Calu3 (cell line): ENCODE measurements at places on chromosomes 4 and X.

GRCh38 chr4:19992471-19993093, 259.1 kb upstream of the SLIT2 start:
- DNase-seq = no peak

DNA sequence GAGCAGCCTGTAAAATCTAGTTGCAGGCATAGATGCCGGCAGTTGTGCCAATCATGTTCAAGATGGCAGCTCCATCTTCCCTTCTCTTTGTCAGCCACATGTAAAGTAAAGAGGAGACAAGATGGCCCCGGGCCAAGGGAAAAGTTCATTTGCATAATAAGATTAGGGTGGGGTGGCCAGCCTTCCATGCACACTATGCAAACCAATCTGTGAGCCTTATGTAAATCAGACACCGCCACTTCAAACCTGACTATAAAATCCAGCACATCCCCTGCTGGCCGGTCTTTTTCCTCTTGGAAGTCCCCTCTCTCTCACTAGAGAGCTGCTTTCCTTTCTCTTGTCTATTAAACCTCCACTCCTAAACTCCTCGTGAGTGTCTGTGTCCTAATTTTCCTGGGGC, 78.9 kb upstream of the CBR4 start:
- no peak for DNase-seq

DNA sequence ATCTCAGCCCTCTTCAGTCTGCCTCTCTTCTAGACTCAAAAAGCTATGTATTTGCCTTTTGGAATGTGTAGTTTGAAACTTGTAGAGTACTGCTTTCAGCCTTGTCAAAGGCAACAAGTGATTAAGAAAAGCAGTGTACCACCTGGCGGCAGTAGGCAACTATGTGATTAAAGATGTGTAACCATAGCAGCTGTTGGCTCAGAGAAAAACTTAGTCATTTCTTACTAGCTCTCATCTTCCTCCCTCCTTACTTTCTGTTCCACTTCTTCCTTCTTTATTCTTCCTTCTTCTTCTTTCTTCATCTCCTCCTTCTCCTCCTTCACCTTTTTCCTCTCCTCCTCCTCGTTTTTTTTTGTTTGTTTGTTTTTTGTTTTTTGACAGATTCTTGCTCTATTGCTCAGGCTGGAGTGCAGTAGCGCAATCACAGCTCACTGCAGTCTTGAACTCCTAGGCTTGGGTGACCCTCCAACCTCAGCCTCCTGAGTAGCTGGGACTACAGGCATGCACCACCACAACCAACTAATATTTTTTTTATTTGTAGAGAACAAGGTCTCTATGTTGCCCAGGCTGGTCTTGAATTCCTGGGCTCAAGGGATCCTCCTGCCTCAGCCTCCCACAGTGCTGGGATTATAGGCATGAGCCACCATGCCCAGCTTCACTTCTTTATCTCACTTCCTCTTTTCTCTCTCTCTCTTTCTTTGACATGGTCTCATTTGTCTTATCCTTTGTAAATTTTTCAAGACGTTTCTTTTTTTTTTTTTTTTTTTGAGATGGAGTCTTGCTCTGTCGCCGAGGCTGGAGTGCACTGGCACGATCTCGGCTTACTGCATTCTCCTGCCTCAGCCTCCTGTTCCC, 32.6 kb downstream of the ABHD18 start:
- DNase-seq = no peak

- DNase-seq = no peak
These were observed 20.5 kb downstream of the GLRB start for GRCh38 chr4:157096439-157096838.

GRCh38 chr4:164462471-164462870, 291.5 kb upstream of the SMIM31 start:
- no peak for DNase-seq

DNA sequence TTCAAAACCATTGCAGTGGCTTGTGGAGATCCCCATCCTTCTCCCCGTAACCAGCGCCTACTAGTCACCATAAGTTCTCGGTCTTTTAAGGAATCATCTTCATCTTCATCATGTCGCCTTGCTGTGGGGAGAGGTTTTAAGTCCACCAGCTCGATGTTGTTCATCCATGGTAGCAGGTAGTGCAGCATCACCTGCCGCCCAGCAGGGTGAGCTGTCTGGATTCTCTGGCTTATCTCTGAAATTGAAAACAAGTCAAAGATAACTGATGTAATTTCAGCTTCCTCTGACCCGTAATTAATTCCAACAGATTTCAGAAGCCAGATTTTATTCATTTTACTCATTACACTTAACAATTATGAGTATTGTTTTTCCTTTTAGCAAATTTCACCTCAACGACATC, 67.4 kb downstream of the ZAR1 start:
- no peak for DNase-seq

DNA sequence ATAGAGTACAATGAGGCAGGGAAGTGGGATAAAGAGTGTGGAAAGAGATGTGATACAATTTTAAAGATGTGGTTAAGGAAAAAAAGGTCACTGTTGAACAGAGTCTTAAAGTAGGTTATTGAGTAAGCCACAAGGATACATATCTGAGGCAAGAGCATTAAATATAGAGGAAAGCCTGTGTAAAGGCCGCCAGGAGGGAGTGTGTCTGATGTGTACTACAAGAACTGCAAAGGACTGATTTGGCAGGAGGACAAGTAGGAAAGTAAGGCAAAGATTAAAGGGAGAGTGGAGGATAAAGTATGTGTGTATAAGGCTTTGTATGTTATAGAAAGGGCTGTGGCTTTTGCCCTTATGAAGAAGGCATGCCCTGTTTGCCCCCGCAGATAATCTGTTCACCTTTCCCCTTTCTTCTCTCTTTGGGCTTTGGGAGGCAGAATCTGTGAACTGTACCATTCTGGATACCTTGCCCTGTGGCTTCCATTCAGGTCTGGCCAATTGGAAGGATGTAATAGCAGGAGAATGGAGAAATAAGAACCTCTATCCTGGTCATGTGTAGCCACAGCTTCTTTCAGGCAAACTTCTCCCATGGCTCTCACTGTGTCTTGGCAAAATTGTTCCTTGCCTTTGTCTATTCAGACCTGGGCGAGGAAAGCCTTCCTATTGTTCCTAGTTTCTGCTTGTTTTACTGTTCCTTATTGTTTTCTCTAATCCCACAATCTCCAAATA, 68.9 kb upstream of the FAM47B start:
- DNase-seq = no peak

GRCh38 chr4:139606579-139607501, 50.8 kb upstream of the SETD7 start:
- no peak for DNase-seq

GRCh38 chr4:38179690-38180377, 219.6 kb downstream of the PTTG2 start:
- peak; percentile 73 for DNase-seq

- DNase-seq = no peak
These were observed 88.1 kb downstream of the CCSER1 start for GRCh38 chr4:90215286-90215685.

GRCh38 chr4:108620933-108621905, 843 bp downstream of the RPL34 start:
- no peak for DNase-seq

GRCh38 chr4:76879731-76880364, 18.1 kb downstream of the SOWAHB start:
- no peak for DNase-seq

- no peak for DNase-seq
These were observed 81.2 kb downstream of the NPY1R start for GRCh38 chr4:163251204-163251603.

DNA sequence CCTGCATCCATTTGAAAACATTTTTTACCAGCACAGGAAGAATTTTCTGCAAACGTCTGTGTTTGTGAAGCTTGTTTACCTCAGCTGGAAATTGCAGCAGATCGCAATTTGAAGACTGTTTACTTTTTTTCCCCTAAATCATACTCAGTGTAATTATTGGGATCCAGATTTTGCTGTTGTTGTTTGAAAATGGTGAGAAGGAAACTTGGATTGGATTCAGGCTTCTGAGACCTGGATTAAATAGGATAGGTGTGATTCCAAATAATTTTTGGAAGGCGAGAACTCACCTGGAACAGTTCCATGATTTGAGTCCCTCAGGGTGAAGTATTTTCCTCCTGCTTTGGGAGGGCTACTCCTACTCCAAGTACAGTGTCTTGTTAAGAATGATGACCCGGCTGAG, 279.8 kb downstream of the STIM2 start:
- no peak for DNase-seq

- DNase-seq = no peak
These were observed 375.3 kb downstream of the IDS start for GRCh38 chrX:149129767-149130166.

DNA sequence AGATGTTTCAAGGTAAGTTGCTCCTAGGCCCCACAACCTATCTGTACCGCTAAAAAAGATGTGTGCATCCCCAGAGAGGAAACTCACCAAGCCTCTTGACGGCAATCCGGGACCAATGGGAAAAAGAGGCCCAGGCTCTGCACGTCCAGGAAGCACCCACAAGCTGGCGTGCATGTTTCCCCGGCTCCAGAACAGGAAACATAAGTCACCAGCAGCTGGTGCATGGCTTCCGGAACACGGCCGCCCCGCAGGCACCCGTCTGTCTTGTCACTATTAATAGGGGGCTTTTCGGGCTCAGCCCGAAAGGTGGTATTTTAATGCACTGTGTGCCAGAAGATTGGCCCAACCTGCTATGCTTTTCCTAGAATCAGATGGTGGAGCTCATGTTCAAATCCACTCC, 22.2 kb downstream of the CRMP1 start:
- DNase-seq = no peak

DNA sequence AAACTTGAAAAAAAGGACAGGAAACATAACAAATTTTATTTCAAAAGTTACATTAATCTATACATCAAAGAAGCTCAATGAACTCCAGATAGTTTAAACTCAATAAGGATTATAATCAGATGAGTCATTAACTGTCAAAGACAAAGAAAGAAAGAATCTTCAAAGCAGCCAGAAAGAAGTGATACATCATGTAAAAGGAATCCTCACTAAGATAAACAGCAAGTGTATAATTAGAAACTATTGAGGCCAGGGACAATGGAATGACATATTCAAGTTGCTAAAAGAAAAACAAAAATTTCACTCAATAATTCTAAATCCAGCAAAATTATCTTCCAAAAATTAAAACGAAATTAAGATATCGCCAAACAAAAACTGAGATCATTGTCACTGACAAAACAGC, 161.6 kb upstream of the NWD2 start:
- no peak for DNase-seq

- DNase-seq = no peak
These were observed 422.2 kb downstream of the PDHA2 start for GRCh38 chr4:96262057-96262456.

GRCh38 chrX:19849464-19850080, 37.8 kb downstream of the SH3KBP1 start:
- DNase-seq = no peak

- no peak for DNase-seq
These were observed 247.7 kb downstream of the RAB28 start for GRCh38 chr4:13236485-13236884.

DNA sequence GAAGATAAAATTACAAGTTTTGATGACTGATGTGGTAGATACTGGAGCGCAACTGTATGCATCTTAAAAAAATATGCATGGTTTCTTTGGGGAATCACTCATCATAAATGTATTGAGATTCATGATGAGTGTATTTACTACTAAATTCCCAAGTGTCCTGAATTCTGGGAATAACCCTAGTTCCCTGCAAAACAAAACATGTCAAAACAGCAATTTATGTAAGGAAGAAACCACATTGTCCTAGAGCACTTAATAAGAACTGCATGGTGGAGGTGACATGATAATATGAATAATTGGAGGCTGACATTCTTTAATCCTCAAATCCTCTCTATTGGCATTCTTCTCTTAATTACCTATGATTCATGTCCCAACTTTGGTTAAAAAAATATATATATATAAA, 1804.7 kb downstream of the STIM2 start:
- no peak for DNase-seq

DNA sequence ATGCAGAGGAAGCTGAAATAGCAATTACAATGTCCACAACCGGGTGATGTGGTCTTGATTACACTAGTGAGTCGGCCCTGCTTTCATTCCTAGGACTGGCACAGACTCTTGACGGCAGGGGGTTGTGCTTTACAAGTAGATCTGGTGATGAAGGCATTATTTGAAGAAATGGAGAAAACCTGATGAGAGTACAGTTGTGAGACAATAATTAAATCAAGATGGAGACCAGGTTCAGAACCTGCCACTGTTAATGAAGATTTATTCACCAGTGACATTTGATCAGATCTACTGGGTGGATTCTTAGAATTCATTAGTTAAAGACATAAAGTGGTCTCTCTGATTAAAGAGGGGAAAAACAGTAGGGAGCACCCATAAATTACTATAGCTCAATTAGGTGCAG, 747.2 kb downstream of the STPG2 start:
- DNase-seq = no peak

DNA sequence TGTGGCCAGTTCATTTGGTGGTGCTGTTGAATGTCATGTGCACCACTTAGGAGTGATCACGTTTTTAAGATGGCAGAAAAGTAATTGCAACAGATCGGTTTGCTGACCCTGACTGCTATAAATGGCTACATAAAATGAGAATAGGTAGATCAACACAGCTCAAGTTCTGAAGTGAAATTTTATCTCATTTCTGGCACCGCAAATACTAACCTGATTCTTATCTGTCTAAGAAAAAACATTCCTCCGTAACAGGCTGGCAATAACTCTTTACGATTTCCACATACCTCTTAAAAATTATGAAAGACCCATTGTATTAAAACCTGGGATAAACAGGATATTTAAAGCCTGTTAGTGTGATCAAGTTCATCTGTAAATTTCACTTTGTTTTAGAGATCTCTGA, 387.5 kb downstream of the PDGFC start:
- DNase-seq = no peak

DNA sequence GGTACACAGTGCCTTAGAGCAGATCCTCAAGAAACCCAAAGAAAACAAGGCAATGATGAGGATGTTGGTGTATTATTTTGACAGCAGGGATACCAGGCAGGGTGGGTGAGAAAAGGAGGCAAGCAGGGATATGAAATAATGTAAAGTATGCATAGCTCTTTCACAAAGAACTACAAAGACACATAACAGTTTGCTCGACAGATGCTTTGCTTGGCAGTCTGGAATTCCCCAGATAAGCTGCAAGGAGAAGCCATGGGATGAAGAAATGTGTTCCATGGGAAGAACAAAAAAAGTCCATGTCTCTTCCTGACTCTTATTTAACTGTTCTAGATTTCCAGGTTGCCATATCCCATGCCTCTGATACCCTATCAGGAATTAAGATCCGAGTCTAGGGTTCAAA, 75.4 kb downstream of the FAM13A start:
- DNase-seq = no peak

- DNase-seq = no peak
These were observed 17.0 kb downstream of the ENOX2 start for GRCh38 chrX:130885996-130886395.

GRCh38 chr4:123037804-123038203, 115.4 kb upstream of the NUDT6 start:
- DNase-seq = no peak

DNA sequence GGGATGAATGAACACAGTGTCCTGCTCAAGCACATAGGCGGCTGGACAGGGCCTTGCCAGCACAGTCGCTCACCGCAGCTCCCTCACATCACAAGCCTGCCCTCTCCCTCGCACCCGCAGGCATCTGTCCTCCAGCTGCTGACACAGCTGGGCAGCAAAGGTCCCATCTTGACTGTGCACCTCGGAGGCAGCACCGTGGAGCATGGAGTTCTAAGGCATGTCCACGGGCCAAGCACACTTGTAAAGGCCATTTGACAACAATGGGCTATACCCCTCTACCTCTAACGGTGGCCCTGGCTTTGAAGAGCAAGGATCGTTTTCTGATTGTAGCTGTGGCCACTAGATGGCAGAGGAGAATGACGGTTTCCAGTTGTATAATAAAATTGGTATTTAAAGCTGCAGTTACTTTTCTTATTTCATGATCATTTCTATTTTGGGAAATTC, 53.8 kb downstream of the APLN start:
- no peak for DNase-seq
